KG1 (cell line): ENCODE measurements at places on chromosomes 16 and 17.
A peak's percentile ranks its signal among the peaks of the same experiment; 100 is the strongest.

GRCh38 chr16:86578061-86578599 lies at the start of gene FOXL1:
Gene FOXL1 (plus strand): TSS chr16:86578549. CDS start chr16:86578724, 175 bp downstream.
- no peak for DNase-seq

DNA sequence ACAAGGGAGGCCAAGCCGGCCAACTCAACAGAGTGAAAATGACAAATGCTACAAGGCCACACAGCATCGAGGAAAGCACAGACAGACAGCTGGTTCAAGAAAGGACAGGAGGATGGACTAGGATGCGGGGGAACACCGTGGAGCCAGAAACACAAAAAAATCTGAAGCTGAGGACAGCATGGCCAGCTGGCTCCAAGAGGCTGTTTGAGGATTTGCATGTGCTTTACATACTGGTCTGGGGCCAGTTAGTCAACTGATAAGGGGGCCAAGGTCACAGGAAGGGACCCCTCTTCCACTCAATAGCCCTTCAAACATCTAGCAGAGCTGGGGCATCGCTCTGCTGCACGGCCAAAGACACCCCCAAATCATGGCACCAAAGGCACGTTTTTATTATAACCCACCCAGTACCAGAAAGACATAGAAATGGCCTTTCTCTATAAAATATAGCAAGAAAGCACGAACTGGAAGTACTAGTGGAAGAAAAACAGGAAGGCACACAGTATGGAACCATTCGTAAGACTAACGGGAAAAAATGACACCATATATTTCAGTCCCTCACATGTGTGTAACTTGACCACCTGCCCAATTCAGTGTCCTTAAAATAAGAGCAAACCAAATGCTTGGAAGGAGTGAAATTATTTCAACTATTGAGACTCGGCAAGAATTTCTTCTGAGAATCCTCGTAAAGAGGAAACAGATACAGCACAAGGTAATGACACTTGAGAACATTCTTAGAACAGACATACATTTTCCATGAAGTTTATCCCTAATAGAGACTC lies 7.8 kb upstream of the SRL start:
- no peak for DNase-seq

GRCh38 chr16:57742543-57742942 lies 7.0 kb downstream of the KATNB1 start:
- no peak for DNase-seq

DNA sequence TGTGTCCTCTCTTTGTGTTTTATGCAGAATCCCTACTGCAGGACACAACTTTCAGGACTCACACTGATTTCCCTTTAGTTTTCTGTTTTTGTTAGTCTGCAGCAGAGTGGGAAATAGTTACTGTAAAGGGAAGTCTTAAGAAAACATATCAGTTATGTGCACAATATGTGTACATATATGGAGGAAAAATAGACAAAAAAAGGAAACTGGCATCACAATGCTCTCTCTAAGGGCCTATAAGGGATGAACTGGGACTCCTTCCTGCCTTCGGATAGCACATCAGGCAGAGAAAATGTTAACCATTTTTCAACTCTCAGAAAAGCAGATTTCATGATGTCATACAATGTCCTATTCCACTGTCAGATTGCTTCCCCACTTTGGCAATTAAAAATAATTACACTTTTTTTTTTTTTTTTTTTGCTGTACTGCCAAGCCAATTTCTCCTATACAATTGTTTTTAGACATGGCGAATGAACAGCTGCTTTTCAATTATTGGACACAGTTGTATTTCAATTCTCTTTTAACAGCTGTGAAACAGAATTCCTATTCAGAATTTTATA lies 112.5 kb upstream of the KCNJ16 start:
- DNase-seq, result no peak

- no peak for DNase-seq
Measured at GRCh38 chr17:71593078-71593477, 527.7 kb upstream of the SOX9 start.

GRCh38 chr17:45775148-45775547 lies 9.0 kb upstream of the CRHR1 start:
- DNase-seq, result no peak

DNA sequence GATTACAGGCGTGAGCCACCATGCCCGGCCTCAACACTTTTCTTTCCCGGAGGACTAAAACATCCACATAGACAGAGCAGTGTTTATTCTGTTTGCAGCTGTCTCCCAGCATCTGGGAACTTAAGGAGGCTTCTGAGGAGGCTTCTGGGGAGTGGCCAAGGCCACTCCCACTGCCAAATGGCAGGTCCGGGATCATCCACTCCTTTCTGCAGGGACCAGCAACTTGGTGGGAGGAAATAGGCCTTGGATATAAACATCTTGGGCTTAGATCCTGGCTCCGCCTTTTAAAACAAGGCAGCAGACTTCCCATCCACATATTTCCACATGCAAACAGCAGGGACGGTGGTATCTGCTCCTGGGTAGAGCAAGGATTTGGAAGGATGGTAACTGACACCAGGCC lies 14.1 kb upstream of the SPATA32 start:
- DNase-seq, result no peak

- DNase-seq, result no peak
Measured at GRCh38 chr17:4006745-4007211, 42.5 kb upstream of the ATP2A3 start.

DNA sequence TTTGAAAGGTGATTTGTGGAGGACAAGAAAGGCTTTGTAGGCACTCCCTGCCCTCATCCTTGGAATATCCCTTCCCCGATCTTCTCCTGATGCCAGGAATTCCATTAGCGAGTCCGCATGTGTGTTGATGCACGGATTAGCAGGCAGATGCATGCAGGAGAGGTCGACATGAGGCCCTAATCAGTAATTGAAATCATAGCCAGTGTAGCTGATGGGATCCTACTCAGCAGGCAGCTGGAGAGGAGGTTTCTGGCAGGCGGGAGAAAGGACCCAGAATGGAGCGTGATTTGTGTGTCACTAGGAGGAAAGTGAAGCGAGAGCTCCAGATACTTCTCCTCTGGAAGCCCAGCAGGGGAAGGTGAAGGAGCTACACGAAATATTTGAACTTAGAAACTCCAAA lies 196.3 kb upstream of the CDH11 start:
- DNase-seq, result no peak

DNA sequence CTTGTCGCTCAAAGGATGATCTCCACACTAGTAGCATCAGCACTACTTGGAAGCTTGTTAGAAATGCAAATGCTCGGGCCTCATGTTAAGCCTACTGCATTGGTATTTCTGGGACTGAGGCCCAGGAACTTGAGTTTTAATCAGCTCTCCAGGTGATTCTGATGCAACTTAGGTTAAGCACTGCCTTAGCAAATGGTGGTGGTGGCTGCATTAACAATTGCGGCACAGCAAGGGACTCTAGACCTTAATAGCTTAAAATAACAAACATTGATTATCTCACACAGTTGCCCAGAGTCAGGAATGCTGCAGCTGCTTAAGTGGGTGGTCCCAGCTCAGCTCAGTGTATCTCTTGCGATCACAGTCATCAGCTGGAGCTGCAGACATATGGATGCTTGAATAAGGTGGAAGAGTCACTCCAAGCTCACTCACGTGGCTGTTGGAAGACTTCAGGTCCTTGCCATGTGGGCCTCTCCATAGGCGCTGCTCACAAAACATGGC lies 25.8 kb downstream of the HS3ST3A1 start:
- no peak for DNase-seq

GRCh38 chr17:28896884-28897768 lies at the start of gene FLOT2:
Gene FLOT2 (minus strand): TSS chr17:28897733. CDS start chr17:28897574, 159 bp downstream.
- no peak for DNase-seq

- no peak for DNase-seq
Measured at GRCh38 chr17:1461198-1461944, 5.3 kb upstream of the CRK start.

- no peak for DNase-seq
Measured at GRCh38 chr16:75647112-75647491, 363 bp downstream of the KARS1 start.

DNA sequence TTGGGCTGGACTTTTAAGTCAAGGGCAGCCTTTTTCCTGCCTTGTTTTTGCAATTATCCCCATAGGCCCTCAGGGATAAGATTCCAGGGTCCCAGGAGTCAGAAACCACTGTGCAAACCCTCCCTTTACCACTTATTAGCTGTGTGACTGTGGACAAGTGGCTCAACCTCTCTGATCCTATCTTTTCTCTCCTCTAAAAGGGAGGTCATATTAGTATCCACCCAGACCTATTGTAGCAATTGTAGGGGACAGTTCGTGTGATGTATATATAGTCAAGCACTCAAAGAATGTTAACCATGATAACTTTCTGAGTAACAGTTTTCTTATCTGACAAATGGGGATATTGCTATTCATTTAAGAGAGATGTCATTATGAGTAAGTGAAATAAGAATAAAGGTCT lies 68.2 kb downstream of the IRX5 start:
- DNase-seq, result no peak

DNA sequence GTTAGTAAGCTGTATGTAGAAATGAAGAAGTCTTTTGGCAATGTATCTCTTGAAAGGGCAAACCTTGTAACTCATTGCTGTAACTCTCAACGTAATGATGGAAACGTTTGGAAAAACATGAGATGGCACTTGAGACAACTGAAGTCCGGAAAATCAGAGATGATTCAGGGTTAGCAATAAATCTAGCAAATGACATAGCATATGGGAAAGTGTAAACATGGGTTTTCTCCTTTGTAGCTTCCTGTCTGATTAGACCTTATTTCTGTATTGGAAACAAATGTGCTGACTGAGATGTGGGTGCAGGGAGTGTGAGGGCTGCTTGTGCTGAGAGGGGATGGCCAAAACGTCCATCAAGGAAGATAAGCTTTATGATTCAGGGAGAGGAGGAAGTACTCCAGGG lies 110.7 kb upstream of the FAM20A start:
- no peak for DNase-seq

- DNase-seq, result no peak
Measured at GRCh38 chr17:2595716-2596115, 2.3 kb downstream of the PAFAH1B1 start.

DNA sequence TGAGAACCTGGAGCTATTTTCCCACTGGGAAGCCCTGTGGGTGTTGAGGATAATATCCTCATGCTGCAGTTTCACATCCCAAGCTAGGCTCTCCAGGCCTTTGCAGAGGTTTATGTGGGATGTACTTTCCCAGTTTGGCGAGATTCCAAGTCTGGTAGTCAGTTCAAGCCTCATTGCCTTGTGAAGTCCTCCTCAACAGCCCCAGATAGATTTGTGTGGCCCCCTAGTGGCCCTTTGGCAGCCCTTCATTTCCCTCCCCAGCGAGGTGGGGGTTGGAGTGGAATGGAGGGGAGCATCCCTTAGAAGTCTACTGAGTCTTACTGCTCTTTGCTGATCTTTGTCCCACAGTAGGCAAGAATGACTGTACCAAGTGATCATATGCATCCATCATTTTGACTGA lies 137.9 kb downstream of the CDH11 start:
- DNase-seq, result no peak

DNA sequence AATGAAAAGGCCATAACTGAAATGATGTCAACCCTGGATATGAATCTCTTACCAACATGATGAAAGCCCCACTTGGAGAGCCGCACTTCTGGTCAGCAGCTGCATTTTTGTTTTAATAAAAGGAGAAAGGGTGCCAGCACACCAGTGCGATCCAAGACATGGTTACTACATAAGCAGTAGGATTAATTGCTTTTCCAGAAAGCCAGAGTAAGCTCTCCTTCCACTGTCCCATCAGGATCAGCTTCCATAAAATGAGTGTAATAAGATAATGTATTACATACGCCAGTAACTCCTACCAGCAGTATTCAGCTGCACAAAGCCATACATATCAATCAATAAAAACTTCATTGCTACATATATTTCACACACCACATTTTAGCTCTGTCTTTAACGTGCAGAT lies 26.3 kb upstream of the NACA2 start:
- no peak for DNase-seq

GRCh38 chr16:69503244-69503643 lies 62.5 kb upstream of the NFAT5 start:
- DNase-seq, result no peak

DNA sequence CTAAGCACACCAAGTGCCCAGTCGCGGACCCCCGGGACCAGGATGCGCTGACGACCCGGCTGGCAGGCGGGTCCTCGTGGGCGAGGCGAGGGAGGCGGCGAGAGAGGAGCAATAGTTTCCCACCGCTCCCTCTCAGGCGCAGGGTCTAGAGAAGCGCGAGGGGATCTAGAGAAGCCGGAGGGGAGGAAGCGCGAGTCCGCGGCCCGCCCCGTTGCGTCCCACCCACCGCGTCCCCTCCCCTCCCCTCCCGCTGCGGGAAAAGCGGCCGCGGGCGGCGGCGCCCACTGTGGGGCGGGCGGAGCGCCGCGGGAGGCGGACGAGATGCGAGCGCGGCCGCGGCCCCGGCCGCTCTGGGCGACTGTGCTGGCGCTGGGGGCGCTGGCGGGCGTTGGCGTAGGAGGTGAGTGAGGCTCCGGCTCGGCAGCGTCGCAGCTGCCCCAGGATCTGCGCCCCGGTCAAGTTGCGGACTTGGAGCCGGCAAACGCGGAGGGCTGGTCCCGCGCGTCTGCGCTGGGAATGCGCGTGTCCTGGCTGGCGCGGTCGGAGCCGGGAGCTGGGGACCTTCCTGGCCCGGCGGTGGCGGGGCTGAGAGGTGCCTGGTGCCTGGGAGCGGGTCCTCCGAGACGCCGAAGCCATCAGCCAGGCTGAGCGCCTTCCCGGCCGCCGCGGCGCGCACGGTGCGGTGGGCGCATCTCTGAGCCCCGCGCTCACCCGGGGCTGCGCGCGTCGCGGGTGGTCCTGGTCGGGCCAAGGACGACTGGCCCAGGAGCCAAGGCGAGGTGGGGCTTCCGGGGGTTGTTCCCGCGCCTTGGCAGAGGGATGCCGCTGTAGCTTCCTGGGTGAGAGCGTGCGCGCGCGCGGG lies at the start of gene ITGB3:
Gene ITGB3 (plus strand): TSS at position 287 of the 862 bp plus-strand sequence. CDS start 35 bp downstream, at position 322.
- peak; percentile 33 for DNase-seq

GRCh38 chr16:3458278-3458851 lies 14.9 kb downstream of the NAA60 start:
- no peak for DNase-seq

GRCh38 chr17:41527063-41528023 lies 765 bp downstream of the KRT19 start:
- no peak for DNase-seq

DNA sequence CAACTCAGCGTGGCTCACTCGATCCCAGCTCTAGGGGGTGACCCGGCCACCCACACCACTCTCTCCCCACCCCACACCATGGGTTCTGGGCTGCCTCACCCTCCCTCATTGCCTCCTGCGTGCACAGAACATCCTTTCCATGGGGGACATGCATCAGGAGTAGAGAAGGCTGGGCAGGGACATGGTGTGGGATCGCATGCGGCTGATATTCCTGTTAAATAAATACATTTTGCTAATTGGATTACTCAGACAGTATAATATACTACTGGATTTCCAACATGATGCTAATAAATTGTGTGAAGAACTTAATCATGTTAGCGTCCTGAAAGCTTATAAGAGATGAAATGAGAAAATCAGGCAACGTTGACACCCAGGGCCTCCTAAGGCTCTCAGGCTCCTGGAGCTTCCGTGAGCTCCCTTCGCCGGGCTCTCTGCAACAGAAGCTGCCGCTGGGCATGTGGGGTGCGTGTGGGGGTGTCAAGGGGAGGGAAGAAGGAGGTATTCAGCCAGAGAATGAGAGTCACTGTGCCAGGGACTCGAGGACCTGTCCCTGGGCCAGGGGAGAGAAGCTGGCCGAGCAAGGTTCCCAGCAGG lies 173.1 kb upstream of the TNRC6C start:
- DNase-seq, result no peak

GRCh38 chr16:25109643-25110042 lies 1.9 kb upstream of the LCMT1 start:
- no peak for DNase-seq

- DNase-seq, result no peak
Measured at GRCh38 chr17:65278050-65278819, 141.1 kb downstream of the RGS9 start.

GRCh38 chr17:78137392-78138203 lies 7.0 kb downstream of the TMC8 start:
- DNase-seq, result peak; percentile 63

GRCh38 chr17:57810721-57811637 lies 38.9 kb downstream of the MRPS23 start:
- DNase-seq, result no peak
